ENCODE measurements at places on chromosomes 5 and 9. TPM values are rescaled to one million over a fixed set of nuclear protein-coding genes. Genes with fewer than 3 reads are reported as not detected.

GRCh38 chr5:68350176-68350575 lies 134.6 kb downstream of the PIK3R1 start:
- H3K4me3 ChIP-seq, result no peak overlapping the region
- no peaks in the 10 kb centered on the region for H3K27me3 ChIP-seq
- no peak for DNase-seq
- no peak overlapping the region for H3K27ac ChIP-seq
- H3K4me1 ChIP-seq, result no peaks in the 10 kb centered on the region

- H3K36me3 ChIP-seq, result no peaks in the 10 kb centered on the region
- H3K4me3 ChIP-seq, result no peak overlapping the region
- no peak for DNase-seq
- H3K4me1 ChIP-seq, result no peaks in the 10 kb centered on the region
- H3K27ac ChIP-seq, result no peak overlapping the region
These were observed 36.1 kb downstream of the STRBP start for GRCh38 chr9:123232332-123232731.

GRCh38 chr9:36141288-36141687 lies 4.8 kb downstream of the GLIPR2 start:
- no peaks in the 10 kb centered on the region for H3K27me3 ChIP-seq
- peak overlapping the region; percentile 93 for H3K27ac ChIP-seq
- H3K4me3 ChIP-seq, result no peak overlapping the region
- no peaks in the 10 kb centered on the region for H3K36me3 ChIP-seq
- H3K4me1 ChIP-seq, result peaks cover 82% of the 10 kb centered on the region
- peak; percentile 79 for DNase-seq

GRCh38 chr9:971901-972500 lies 4.5 kb upstream of the DMRT3 start:
- H3K4me1 ChIP-seq, result peaks cover 57% of the 10 kb centered on the region
- H3K27ac ChIP-seq, result no peak overlapping the region
- DNase-seq, result no peak
- H3K4me3 ChIP-seq, result no peak overlapping the region

Gene IL5
- polyA plus RNA-seq, result not detected

DNA sequence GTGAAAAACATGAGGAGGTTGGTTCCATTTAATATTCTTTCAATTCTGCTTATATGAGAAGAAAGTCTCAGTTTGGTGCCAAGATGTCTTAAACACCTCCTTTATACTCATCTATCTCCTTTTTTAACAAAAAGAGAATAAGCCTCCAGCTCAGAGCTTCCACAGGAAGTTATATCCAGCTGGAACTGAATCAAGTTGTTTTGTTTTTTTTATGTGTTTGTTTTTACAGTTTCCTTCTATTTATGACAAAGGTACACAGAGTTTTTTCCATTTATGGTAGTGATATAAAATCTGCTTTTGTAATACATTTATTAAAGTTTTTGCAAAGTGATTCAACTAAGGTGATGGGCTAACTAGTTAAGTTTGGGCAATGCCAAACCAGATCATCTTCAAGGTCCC lies 10.4 kb downstream of the SPARC start:
- DNase-seq, result no peak
- peaks cover 98% of the 10 kb centered on the region for H3K4me1 ChIP-seq
- H3K4me3 ChIP-seq, result no peak overlapping the region
- H3K27me3 ChIP-seq, result no peaks in the 10 kb centered on the region
- H3K36me3 ChIP-seq, result peaks cover 34% of the 10 kb centered on the region

Gene CCL27
- 0.63 TPM for polyA plus RNA-seq

Gene SLC28A3
- 0.23 TPM for polyA plus RNA-seq

- H3K4me1 ChIP-seq, result peaks cover 16% of the 10 kb centered on the region
- H3K27me3 ChIP-seq, result no peaks in the 10 kb centered on the region
- no peak overlapping the region for H3K4me3 ChIP-seq
- no peak overlapping the region for H3K27ac ChIP-seq
These were observed 17.1 kb downstream of the MTREX start for GRCh38 chr5:55324815-55325418.

DNA sequence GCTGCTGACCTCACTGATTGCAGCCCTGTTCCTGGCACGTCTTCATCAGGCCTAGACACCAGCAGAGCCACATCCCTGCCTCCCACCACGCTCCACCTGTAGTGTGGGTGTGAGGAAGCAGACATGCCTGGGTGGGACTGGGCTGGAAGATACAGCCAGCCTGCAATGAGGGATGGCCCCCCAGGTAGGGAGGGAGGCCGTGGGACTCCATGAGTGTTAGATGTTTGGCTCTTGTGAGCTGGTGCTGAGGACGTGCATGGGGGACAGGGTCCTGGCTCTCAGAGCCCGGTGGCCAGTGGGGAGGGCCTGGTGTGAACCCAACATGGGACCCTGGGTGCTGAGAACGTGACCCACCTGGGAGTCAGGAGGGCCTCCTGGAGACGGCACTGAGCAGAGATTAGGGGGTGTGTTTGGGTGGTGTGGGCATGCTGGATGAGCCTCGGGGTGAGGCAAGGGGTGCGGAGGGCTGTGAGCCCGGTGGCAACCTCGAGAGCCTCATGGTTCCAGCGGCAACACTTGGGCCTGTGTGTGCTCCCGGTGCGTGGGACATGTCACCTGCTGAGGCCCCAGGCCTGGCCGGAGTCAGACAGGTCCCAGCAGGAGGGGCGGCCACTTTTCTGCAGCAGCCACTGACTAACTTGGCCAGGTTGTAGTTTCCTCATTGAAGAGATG lies 87.6 kb downstream of the PHF2 start:
- no peaks in the 10 kb centered on the region for H3K4me1 ChIP-seq
- H3K36me3 ChIP-seq, result no peaks in the 10 kb centered on the region

- no peaks in the 10 kb centered on the region for H3K36me3 ChIP-seq
- H3K27me3 ChIP-seq, result no peaks in the 10 kb centered on the region
- H3K27ac ChIP-seq, result no peak overlapping the region
These were observed 508.3 kb upstream of the DAB2 start for GRCh38 chr5:39933061-39933460.

- H3K27me3 ChIP-seq, result peaks cover 43% of the 10 kb centered on the region
- no peaks in the 10 kb centered on the region for H3K4me1 ChIP-seq
- no peak for DNase-seq
- no peaks in the 10 kb centered on the region for H3K36me3 ChIP-seq
- H3K27ac ChIP-seq, result no peak overlapping the region
These were observed 116.9 kb downstream of the IRX2 start for GRCh38 chr5:2634399-2635176.

DNA sequence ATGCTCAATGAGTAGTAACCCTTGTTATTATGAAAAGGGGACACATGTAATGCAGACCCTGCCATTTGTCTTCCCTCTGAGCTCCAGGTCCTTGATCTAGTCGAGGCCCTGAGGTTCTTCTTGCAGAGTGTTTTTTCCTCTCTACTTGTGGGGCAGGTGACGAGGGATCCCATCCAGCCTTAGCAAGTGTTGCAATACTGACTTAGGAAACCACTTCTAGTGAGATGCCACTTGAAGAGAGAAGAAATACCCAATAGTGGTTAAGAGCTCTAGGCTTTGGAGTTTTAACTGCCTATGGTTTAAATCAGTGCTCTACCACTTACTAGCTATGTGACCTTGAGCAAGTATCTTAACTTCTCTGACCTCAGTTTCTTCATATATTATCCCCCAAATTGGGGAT lies 10.2 kb downstream of the PPARGC1B start:
- H3K36me3 ChIP-seq, result no peaks in the 10 kb centered on the region
- no peak for DNase-seq
- no peak overlapping the region for H3K4me3 ChIP-seq
- peaks cover 40% of the 10 kb centered on the region for H3K4me1 ChIP-seq

GRCh38 chr9:110047955-110048402 lies 160.0 kb downstream of the C9orf152 start:
- H3K4me1 ChIP-seq, result no peaks in the 10 kb centered on the region
- peak overlapping the region; percentile 72 for H3K4me3 ChIP-seq
- DNase-seq, result no peak

Gene DAB2IP
- 25.8 TPM for polyA plus RNA-seq

- no peak overlapping the region for H3K4me3 ChIP-seq
- peak overlapping the region; percentile 24 for H3K27ac ChIP-seq
- H3K36me3 ChIP-seq, result peaks cover 11% of the 10 kb centered on the region
These were observed 15.8 kb downstream of the NDST1 start for GRCh38 chr5:150523472-150524350.

- no peaks in the 10 kb centered on the region for H3K36me3 ChIP-seq
- no peak for DNase-seq
- H3K27ac ChIP-seq, result no peak overlapping the region
- H3K4me3 ChIP-seq, result no peak overlapping the region
- no peaks in the 10 kb centered on the region for H3K27me3 ChIP-seq
These were observed 484.9 kb downstream of the BNC2 start for GRCh38 chr9:16385590-16385989.

Gene PCDHA5
- 0.09 TPM for polyA plus RNA-seq

Gene LCN2
- 9.6 TPM for polyA plus RNA-seq

Gene SWI5
- 27.3 TPM for polyA plus RNA-seq

- H3K27me3 ChIP-seq, result no peaks in the 10 kb centered on the region
- no peaks in the 10 kb centered on the region for H3K36me3 ChIP-seq
- no peak overlapping the region for H3K27ac ChIP-seq
- H3K4me3 ChIP-seq, result no peak overlapping the region
- no peaks in the 10 kb centered on the region for H3K4me1 ChIP-seq
These were observed 182.7 kb downstream of the TAF11L14 start for GRCh38 chr5:17816944-17817343.

Gene MEGF10
- polyA plus RNA-seq, result 0.29 TPM

Gene TTC16
- polyA plus RNA-seq, result not detected

Gene MED10
- 56.5 TPM for polyA plus RNA-seq

DNA sequence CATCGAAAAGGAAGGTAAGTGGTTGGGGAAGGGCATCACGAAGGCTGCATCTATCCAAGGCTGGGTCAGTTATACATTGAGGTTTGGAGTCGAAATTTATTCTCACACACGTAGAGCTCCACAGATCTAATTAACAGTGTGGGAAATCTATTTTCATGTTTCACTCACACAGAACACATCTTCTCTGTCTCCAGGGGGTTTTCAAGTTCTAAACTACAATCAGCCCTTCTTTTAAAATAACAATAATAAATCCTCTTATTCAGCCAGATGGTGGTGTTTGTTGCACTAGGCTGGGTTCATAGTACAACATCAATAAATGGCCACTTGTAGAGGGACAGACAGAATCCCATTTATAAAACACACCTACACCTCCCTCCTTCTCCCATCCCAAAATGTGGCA lies 174.5 kb upstream of the KLF9 start:
- H3K4me3 ChIP-seq, result no peak overlapping the region
- peaks cover 65% of the 10 kb centered on the region for H3K4me1 ChIP-seq
- H3K27me3 ChIP-seq, result no peaks in the 10 kb centered on the region
- no peak for DNase-seq
- H3K36me3 ChIP-seq, result no peaks in the 10 kb centered on the region

GRCh38 chr9:89721176-89721700 lies 116.4 kb downstream of the GADD45G start:
- no peak overlapping the region for H3K4me3 ChIP-seq
- H3K27ac ChIP-seq, result no peak overlapping the region
- DNase-seq, result no peak
- no peaks in the 10 kb centered on the region for H3K36me3 ChIP-seq
- H3K4me1 ChIP-seq, result no peaks in the 10 kb centered on the region
- no peaks in the 10 kb centered on the region for H3K27me3 ChIP-seq

DNA sequence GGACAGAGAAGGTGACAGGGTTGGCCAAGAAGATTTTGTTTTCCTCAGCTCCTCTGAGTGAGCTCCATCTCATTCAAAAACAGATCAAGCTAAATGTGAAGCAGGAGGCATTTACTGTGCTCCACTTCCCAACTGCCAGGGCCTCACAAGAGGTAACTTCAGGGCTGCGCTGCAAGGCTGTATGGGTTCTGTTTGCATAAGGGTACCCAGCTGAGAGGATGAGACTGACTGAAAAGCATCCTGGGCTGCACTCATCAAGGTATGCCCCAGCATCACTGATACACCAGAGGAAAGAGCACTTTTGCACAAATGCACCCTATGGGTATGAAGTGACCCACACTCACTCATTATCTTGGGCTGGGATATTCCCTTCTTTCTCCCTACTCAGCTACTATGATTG lies 316.2 kb upstream of the HAPLN1 start:
- no peak for DNase-seq
- H3K4me3 ChIP-seq, result no peak overlapping the region
- H3K36me3 ChIP-seq, result no peaks in the 10 kb centered on the region
- H3K27ac ChIP-seq, result no peak overlapping the region
- no peaks in the 10 kb centered on the region for H3K27me3 ChIP-seq

DNA sequence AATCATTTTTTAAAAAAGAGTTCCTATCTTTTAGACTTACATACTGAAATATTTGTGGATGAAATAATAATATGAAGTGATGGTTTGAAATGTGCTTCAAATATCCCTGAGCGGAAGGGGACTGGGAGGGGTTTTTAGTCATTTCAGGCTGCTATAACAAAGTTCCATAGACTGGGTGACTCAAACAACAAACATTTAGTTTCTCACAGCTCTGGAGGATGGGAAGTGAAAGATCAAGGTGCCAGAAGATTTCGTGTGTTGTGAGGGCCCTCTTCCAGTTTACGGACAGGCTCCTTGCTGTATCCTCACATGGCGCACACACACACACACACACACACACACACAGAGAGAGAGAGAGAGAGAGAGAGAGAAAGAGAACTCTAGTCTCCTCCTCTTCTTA lies 27.1 kb upstream of the TEX10 start:
- no peak for DNase-seq
- H3K4me1 ChIP-seq, result no peaks in the 10 kb centered on the region
- no peak overlapping the region for H3K4me3 ChIP-seq
- no peaks in the 10 kb centered on the region for H3K27me3 ChIP-seq

Gene SCGB3A2
- polyA plus RNA-seq, result 3.6 TPM

Gene FOXD4L5
- polyA plus RNA-seq, result 0.04 TPM

- H3K4me3 ChIP-seq, result no peak overlapping the region
- no peak for DNase-seq
- no peak overlapping the region for H3K27ac ChIP-seq
- H3K4me1 ChIP-seq, result no peaks in the 10 kb centered on the region
- H3K36me3 ChIP-seq, result no peaks in the 10 kb centered on the region
- no peaks in the 10 kb centered on the region for H3K27me3 ChIP-seq
These were observed 28.7 kb upstream of the MEGF9 start for GRCh38 chr9:120742951-120743416.

All from sigmoid colon (tissue), 7 donors.